ENCODE measurements at places on chromosomes 4 and X. TPM values are rescaled to one million over a fixed set of nuclear protein-coding genes. Genes with fewer than 3 reads are reported as not detected.

KCND1 gene
- total RNA-seq = 3.6 TPM

PGAM4 gene
- not detected for total RNA-seq

VCX3B gene
- total RNA-seq = not detected

RNF212 gene
- not detected for total RNA-seq

GYPA gene
- not detected for total RNA-seq

ARAP2 gene
- not detected for total RNA-seq

SORBS2 gene
- total RNA-seq = 0.66 TPM

GRPEL1 gene
- 47.4 TPM for total RNA-seq

FAM149A gene
- not detected for total RNA-seq

Measured in HFFc6 (cell line).